ENCODE measurements at places on chromosomes 11 and 22.

- no peak for DNase-seq
Observed at GRCh38 chr22:23526596-23527316, 53.3 kb downstream of the IGLL1 start.

DNA sequence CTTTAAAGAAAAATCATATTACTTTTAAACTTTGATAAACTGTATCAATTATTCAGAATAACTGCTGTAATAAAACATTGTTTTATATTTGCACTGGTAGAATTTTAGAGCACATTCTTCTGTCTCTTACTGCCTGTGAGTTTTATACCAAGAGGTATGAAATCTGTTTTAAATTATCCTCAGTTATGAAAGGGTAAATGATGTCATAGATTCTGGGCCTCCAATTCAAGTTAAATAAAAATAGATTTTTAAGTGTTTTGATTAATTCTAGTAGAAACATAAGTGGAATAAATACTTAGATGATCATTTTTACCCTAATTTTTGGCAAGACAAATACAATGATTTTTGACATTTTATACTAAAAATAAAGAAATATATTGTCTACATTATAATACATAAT lies 93.0 kb downstream of the GUCY1A2 start:
- DNase-seq: no peak

DNA sequence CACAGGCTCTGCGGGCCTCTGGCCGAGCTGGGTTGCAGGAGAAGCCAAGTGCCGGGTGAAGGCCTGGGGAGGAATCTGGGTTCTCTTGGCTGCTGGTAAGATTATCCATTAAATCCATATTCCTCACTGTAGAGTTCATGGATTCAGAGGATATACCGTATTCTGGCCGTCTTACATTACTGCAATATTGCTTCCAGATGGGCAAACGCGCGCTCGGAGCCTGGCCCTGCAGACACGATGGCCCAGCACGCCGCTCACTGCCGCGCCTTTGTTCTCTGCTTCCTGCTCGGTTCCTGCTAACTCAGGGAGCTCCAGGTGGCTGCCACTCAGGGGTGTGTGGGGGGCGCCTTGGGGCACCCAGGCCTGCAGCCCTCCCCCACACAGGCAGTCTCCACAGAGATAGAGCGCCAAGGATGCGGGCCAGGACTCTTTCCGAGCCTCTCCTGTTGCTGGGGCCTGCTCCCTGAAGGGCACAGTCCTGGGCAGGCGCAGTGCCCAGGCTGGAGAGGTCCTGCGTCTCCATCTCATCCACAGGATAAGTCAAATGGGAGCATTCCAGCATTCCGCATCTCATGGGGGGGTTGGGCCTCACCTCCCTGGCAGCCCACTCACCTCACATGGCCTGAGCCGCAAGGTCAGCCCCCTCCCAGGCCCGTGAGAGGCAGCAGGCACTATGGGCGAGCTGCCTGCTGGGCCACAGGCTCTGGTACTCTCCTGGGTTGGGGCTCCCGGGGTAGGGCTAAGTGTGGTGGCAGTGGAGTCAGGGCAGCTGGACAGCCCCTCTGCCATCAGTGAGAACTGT lies 14.1 kb upstream of the KCNQ1OT1 start:
- no peak for DNase-seq

DNA sequence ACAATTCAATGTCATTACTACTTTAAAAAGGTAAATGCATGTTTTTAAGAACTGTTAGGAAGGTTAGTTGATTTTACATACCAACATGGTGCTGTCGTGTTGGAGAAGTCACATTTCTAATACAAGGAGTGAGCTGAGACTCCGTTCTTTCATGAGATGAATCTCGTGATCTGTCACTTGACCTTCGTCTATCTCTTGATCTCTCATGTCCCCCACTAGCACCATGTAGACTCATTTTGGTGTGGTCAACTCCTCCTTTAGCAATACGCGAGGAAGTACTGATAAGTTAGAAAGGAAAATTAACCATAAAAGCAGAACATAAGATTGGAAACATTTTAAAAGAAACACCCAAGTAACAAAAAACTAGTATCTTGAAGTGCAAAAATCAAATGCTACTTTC lies 41.5 kb downstream of the BTBD10 start:
- no peak for DNase-seq

DNA sequence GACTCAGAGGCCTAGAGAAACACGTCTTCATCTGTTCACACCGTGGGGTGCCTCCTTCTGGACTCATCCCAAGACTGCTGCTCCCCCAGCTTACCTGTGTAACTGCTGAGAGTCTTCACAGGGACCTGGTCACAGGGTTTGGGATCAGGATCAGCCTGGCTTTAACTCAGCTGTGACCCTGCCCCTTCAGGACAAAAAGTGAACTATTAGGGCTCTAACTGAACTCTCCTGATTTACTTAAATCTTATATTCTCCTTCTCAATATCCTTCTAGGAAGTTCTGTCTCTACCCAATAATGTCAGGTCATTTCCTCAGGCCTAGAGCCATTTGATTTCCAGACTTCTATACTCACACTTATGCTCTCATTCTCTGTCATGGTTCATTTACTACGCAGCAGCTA lies 108.4 kb downstream of the ZNF280B start:
- no peak for DNase-seq

GRCh38 chr22:21994881-21995444 lies 12.4 kb upstream of the TOP3B start:
- no peak for DNase-seq

GRCh38 chr11:106668147-106668546 lies 350.1 kb downstream of the GUCY1A2 start:
- DNase-seq: no peak

- DNase-seq: peak; percentile 74
Observed at GRCh38 chr11:27291302-27291889, 71.6 kb downstream of the CCDC34 start.

GRCh38 chr22:22166941-22167713 lies 77.5 kb upstream of the VPREB1 start:
- DNase-seq: no peak

GRCh38 chr11:62133328-62134065 lies 9.7 kb downstream of the INCENP start:
- DNase-seq: no peak

DNA sequence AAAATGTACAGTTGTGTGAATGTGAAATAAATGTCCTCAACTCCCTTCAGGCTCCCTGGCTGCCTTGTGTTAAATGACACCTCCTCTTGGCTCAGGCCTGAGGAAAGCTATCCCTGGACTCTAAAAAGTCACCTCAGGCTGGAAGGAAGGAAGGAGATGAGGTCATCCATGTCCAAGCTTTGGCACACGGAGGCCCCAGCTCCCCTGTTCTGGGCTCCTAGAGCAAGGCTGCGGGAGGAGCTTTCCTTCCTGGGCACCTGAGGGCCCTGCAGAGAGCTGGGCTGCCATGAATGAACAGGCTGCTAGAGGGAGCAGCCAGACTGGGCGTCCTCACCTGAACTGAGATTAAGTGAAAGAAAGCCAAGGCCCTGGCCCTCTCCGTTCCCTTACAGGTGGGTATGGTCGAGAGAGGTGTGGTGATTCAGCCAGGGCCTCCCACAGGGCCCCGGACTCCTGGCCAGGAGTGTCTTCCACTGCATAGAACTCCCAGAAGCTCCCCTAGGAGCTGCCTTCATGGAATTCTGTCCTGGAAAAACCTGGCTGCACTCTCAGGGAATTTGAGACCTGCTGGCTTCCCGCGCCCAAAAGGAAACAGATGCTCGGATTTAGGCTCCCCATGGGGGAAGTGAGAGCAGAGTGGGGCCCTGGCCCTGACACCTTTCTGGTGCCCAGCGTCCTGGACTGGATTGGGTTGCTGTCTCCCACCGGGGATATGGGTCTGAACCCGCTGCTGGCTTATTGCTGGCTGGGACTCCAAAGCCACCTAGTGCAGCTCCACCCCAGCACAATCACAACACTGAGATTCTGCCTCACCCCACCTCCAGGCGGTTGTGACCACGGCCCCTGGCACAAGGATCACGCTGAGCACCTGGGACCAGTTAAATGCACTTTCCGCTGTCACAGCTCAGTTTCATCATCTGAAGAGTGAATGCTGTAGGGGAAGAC lies 22.2 kb downstream of the MYBPC3 start:
- DNase-seq: no peak

- no peak for DNase-seq
Observed at GRCh38 chr11:47912843-47913437, 64.8 kb upstream of the NUP160 start.

- DNase-seq: no peak
Observed at GRCh38 chr11:122765487-122766131, 72.7 kb upstream of the CRTAM start.

GRCh38 chr11:75557666-75558494 lies 4.2 kb upstream of the SERPINH1 start:
- no peak for DNase-seq

- DNase-seq: no peak
Observed at GRCh38 chr11:93843906-93844305, 6.5 kb downstream of the VSTM5 start.

- no peak for DNase-seq
Observed at GRCh38 chr11:99682646-99683045, 661.9 kb downstream of the CNTN5 start.

DNA sequence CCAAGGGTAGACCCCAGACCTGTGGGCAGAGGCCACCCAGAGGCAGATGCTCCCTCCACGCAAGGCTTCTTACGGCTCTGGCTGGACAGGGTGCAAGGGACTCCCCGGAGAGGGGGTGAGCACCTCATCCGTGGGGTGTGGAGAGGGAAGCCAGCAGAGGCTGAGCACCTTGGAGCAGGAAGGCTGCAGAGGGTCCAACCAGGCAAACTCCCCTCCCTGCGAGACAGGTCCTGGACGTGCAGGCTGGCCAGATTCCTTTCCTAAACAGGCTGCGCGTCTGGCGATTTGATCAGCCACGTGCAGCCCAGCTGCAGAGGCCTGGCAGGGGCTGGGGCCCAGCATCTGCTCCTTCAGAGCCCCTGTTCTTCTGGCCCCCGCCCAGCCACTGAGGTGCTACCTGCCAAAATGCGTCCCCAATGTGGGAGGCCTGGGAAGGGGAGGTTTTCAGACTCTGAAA lies 49.3 kb downstream of the WNT11 start:
- DNase-seq: no peak

GRCh38 chr11:58004664-58005063 lies 19.0 kb upstream of the OR9Q1 start:
- no peak for DNase-seq

DNA sequence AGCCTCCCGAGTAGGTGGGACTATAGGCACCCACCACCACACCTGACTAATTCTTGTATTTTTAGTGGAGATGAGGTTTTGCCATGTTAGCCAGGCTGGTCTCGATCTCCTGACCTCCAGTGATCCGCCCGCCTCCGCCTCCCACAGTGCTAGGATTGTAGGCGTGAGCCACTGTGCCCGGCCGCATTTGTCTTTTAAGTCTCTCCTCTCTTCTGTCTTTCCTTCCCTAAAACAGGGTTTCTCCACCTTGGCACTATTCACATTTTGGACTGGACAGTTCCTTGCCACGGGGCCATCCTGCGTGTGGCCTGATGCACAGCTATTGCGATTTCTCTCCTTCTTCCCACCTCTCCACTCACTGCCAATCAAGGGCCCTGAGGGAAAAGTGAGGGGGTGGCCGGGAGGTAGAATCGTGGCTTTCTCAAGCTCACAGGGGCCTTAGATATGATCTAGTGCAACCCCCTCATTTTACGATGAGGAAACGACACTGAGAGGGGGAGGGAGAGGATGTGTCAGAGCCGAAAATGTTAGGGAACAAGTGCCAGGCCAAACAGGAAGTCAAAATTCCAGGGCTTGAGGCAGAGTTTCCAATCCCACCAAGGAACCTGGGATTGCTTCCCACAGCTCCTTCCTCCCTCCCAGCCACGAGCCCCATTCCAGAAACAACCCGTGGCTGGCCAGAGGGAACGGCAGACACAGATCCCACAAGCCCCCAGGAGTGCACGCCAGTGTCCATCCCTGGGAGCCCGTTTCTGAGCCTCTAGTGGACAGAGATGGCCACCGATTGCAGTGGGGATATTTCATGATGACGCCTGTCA lies 21.2 kb downstream of the SCGB1A1 start:
- no peak for DNase-seq

GRCh38 chr22:29555065-29555644 lies 1.6 kb upstream of the THOC5 start:
- DNase-seq: no peak

DNA sequence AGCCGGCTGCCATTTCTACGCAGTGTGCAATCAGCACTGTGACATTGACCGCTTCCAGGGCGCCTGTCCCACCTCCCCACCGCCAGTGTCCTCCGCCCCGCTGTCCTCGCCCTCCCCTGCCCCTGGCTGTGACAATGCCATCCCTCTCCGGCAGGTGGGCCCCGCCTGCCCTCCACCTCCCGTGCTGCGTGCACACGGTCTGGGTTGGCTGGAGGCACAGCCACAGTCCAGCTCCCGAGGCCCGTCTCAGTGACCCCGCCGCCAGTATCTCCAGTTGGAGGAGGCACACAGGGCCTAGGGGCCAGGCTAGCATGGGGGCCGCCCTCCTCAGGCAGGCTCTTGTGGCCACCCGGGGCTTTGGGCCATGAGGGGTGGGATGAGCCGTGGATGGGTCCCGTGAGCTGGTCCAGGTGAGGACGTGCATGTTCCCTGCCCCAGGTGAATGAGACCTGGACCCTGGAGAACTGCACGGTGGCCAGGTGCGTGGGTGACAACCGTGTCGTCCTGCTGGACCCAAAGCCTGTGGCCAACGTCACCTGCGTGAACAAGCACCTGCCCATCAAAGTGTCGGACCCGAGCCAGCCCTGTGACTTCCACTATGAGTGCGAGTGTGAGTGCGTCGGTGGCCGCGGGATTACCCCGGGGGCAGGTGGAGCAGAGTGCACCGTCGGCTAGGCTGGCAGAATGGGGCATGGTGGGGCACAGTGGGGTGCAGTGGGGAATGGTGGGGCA lies 29.7 kb downstream of the MUC5B start:
- DNase-seq: no peak

DNA sequence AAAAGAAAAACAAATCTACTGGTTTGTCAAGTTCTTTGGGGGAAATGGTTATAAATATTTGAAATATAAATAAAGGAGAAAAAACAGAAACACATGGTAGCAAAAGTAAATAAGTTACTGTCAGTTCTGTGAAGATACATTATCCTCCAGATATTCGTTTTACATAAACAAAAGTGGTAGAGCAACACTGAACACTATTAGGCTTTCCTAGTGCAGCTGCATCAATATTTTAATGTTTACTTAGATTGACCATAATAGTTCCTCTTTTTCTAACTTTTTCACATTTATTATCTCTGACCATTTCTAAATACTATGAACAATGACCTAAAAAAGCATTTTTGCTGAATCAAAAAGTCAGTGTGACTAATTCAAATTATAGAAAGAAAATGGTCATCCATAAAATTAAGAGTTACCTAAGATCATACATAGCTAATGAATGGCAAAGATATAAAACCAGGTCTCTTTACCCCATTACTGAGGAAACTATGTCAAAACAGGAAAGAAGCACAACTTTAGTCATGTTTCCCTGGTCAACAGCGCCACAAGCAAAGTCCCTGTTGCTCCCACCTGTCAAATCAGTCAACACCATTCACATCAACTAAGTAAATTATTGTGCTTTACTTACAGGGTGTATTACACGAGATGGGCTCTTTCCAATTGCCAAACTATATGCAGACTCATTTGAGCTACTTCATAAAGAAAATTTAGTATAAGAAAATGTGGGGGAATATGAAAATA lies 38.5 kb downstream of the SBF2 start:
- no peak for DNase-seq

DNA sequence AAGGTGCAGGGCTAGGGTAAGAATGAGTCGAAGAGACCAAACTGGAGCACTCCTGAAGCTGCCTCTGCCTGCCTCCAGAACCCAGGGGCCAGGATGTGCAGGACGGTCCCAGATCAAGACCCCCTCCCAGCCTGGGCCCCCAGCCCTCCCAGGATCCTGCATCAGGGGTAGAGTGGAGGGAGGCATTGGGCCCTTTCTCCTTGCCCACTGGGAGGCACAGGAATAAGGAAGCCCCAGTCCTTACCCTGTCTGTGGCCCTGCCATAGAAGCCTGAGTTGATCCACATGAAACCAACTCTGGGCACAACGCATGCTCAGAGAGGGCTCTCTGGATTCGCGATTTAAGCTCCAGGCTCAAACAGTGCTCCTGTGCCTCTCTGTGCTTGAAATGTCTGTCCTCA lies 661.8 kb upstream of the B3GAT1 start:
- DNase-seq: no peak
